ENCODE measurements at places on chromosomes 7 and 10.

- no peak for DNase-seq
- peaks cover 47% of the 10 kb centered on the region for H3K27me3 ChIP-seq
- H3K36me3 ChIP-seq, result no peaks in the 10 kb centered on the region
- no peak overlapping the region for H3K4me3 ChIP-seq
- H3K27ac ChIP-seq, result no peak overlapping the region
Measured at GRCh38 chr10:100303724-100304319, 17.3 kb upstream of the BLOC1S2 start.

DNA sequence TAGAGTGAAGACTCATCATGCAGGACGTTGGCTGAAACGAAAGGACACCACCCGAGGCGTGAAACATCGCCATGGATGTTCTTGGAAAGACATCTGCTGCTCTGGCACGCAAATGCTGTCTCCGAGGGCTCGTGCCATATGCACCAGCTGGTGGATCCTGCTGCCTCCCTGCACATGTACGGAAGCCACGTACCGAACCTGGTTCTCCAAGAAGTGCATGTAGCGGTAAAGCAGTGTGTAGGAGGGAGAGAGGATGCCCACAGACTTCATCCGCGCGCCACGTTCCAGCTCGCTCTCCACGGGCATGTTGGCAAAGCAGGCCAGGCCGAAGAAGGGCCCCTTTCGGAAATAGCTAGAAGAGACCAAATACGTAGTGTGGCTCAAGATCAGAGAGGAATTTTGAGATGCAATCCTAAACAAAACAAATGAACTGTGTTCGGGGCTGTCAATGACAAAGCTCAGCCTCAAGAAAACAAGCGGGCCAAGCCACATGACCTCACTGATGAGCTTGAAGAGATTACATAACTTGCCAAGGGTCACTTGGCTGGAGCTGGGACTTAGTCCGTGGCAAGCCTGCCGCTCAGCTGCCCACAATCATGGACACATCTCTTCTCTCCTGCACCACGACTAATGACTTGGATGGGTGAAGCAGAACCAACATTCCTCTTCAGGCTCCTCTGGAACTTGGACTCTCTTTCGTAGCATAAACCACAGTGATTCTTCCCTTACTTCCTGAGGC lies 16.5 kb downstream of the DENND11 start:
- no peak overlapping the region for H3K4me3 ChIP-seq
- no peaks in the 10 kb centered on the region for H3K27me3 ChIP-seq
- H3K4me1 ChIP-seq, result peaks cover 8% of the 10 kb centered on the region

- peaks cover 12% of the 10 kb centered on the region for H3K4me1 ChIP-seq
- no peak for DNase-seq
- peaks cover 11% of the 10 kb centered on the region for H3K36me3 ChIP-seq
- no peak overlapping the region for H3K4me3 ChIP-seq
- no peak overlapping the region for H3K27ac ChIP-seq
- H3K27me3 ChIP-seq, result no peaks in the 10 kb centered on the region
Measured at GRCh38 chr7:98209166-98209920, 1.9 kb upstream of the BHLHA15 start.

DNA sequence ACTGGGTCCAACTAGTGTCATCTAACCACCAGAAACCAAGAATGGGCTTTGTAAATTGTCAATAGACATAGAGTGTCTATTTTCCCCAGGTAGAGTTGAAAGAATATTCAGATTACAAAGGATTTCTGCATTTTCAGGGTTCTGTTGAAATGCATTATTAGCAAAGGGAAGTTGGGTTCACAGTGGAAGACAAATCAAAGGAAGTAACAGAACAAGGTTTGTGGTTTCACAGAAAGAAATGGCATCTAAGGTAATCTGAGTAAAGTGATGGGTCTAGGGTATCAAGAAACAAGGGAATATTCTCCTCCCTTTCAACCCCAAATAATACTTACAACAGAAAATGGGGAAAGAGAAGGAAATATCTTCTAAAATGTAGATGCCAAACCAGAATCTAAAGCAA lies 25.8 kb downstream of the CEP41 start:
- H3K4me3 ChIP-seq, result no peak overlapping the region
- peaks cover 58% of the 10 kb centered on the region for H3K4me1 ChIP-seq
- H3K36me3 ChIP-seq, result peaks cover 13% of the 10 kb centered on the region
- no peaks in the 10 kb centered on the region for H3K27me3 ChIP-seq
- H3K27ac ChIP-seq, result peak overlapping the region; percentile 1
- DNase-seq, result no peak

DNA sequence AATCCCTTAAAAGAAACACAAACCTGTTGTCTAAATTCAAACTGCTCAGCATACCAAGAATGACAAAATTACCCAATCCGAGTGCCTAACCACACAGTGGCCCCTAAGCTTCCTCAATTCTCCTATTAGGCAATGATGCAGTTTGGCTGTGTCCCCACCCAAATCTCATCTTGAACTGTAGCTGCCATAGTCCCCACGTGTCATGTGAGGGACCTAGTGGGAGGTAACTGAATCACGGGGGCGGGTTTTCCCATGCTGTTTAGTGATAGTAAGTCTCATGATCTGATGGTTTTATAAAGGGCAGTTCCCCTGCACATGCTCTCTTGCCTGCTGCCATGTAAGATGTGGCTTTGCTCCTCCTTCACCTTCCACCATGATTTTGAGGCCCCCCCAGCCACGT lies 21.9 kb downstream of the PSAP start:
- H3K4me3 ChIP-seq, result no peak overlapping the region
- H3K36me3 ChIP-seq, result peaks cover 47% of the 10 kb centered on the region
- peaks cover 13% of the 10 kb centered on the region for H3K4me1 ChIP-seq
- no peak overlapping the region for H3K27ac ChIP-seq
- no peaks in the 10 kb centered on the region for H3K27me3 ChIP-seq
